ENCODE measurements at places on chromosomes 5 and 9. TPM values are rescaled to one million over a fixed set of nuclear protein-coding genes. Genes with fewer than 3 reads are reported as not detected.

The DDX4 gene
- not detected for total RNA-seq

The CRAT gene
- total RNA-seq, result 32.0 TPM

The SPRY4 gene
- 5.4 TPM for total RNA-seq

The TMEM215 gene
- total RNA-seq, result not detected

The SEMA5A gene
- total RNA-seq, result not detected

The SGCD gene
- total RNA-seq, result 4.5 TPM

The LCN12 gene
- total RNA-seq, result 0.81 TPM

The TNC gene
- 0.91 TPM for total RNA-seq

The RANBP3L gene
- total RNA-seq, result not detected

The VLDLR gene
- 24.9 TPM for total RNA-seq

The SPTLC1 gene
- 63.5 TPM for total RNA-seq

The MTAP gene
- 7.1 TPM for total RNA-seq

The RETREG1 gene
- 1.4 TPM for total RNA-seq

The C8G gene
- 0.64 TPM for total RNA-seq

The GOLGA2 gene
- 48.9 TPM for total RNA-seq

The PALM2AKAP2 gene
- total RNA-seq, result 0.49 TPM

The MTX3 gene
- 6.9 TPM for total RNA-seq

The GPR151 gene
- total RNA-seq, result not detected

The DBH gene
- total RNA-seq, result not detected

The HCN1 gene
- not detected for total RNA-seq

The COL5A1 gene
- total RNA-seq, result 39.0 TPM

The ADAMTS6 gene
- total RNA-seq, result 0.08 TPM

The ZSWIM6 gene
- 5.7 TPM for total RNA-seq

Data from A549 treated with RU486 at 1 μM for 4 hours (cell line).